ENCODE measurements at places on chromosomes 6 and 20.

DNA sequence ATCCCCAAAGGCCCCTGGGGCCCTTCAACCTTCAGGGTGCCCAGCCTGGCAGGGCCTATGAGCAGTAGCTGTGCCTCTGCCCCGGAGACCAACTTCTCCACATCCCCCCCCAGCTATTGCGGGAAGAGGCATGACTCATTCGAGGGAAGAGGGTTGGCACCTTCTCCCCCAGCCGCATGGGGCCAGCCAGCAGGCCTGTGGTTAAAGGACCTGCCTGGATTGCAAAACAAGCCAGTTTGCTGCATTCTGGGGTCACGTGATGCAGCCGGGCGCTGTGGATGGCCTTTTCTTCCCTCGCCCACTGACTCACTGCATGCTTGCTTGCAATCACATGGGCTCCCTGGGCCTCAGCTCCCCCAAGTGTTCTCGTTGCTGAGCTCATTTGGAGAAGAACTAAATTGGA, 182.5 kb downstream of the MAFB start:
- DNase-seq: no peak

GRCh38 chr20:53530440-53530839, 63.2 kb downstream of the ZNF217 start:
- no peak for DNase-seq

DNA sequence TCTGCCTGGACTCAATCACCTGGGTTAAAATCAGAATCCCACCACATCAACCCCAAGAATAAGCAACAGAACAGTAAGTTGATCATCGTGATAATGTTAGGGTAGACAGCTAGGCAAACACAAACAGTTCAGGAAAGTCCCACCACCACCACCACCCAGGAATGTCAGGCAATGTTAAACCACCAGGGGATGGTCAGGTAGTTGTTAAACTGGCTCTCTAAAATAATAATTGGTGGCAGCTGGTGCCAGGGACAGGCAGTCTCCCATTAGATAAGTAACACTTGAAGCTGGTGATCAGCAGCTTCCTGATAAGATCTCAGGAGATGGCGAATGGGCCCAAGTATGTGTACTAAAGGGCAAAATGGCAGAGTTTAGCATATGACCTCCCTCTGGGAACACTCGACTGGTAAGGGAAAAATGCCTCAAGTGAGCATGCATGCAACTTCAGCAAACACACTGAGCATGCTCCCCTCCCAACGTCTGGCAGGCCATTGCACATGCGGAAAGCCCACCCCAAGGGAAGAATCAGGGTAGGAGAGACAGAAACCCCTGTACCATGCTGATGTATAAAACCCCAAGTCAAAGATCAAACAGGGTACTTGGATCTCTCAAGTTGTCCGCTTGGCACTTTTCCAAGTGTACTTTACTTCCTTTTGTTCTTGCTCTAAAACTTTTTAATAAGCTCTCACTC, 66.6 kb downstream of the IPCEF1 start:
- DNase-seq: no peak

- DNase-seq: no peak
These were observed 50.1 kb downstream of the CYP24A1 start for GRCh38 chr20:54123587-54124180.

DNA sequence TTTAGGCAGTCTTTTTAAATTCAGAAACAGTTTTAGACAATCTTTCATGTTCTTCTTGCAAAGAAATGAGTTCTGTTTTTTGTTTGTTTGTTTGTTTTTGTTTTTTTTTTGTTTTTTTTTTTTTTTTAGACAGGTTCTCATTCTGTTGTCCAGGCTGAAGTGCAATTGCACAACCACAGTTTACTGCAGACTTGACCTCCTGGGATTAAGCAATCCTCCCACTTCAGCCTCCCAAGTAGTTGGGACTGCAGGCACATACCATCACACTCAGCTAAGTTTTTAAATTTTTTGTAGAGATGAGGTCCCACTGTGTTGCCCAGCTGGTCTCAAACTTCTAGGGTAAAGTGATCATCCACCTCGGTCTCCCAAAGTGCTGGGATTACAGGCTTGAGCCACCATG, 96.2 kb downstream of the OTOR start:
- no peak for DNase-seq

Measured in activated CD4-positive, alpha-beta T cell treated with anti-CD3 and anti-CD28 coated beads for 4 hours (primary cell).